ENCODE measurements at places on chromosomes 12 and 14.

GRCh38 chr12:23945249-23945648 lies 4.2 kb downstream of the SOX5 start:
- H3K4me3 ChIP-seq = no peak overlapping the region
- H3K4me1 ChIP-seq = no peaks in the 10 kb centered on the region
- no peak overlapping the region for H3K27ac ChIP-seq
- no peaks in the 10 kb centered on the region for H3K36me3 ChIP-seq
- no peaks in the 10 kb centered on the region for H3K27me3 ChIP-seq

DNA sequence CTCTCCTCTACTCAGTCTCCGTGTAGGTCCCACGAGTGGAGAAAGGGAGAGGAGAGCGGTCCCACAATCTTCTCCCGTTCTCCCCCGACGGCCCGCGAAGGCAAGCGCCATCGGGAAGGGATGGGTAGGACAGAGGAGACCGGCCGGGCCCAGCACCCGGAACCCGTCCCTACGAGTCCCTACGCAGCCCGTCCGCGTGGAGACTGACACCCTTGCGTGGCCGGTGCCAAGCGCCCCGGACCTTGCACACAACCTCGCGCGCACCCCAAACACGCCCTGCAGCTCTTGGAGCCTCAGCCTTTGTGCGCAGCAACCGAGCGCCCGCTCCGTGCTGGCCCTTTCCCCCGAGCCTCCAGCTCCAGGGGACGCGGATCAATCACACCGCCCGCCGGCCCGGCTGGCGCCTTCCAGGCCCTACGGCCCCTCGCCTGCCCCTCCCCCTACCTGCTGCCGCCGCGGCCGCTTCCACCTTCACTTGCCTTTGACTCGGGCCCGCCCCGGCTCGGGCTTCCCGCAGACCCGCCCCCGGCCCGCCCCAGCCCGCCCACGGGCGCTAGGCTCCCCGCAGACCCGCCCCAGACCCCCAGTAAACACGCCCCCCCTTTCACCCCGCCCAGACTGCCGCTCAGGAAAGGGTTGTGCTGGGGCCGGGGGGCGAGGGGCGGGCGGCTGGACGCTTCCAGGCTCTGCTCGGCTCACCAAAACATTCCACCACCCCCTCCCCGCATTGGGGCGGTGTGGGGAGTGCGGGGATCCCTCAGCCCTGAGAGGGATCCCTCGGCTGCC lies at the start of gene NDRG2:
Gene NDRG2 (minus strand): TSS at position 477 of the 786 bp plus-strand sequence. CDS start 1,746 bp downstream, outside the sequence.
- H3K36me3 ChIP-seq = no peaks in the 10 kb centered on the region
- H3K27ac ChIP-seq = no peak within 1 kb of the TSS

DNA sequence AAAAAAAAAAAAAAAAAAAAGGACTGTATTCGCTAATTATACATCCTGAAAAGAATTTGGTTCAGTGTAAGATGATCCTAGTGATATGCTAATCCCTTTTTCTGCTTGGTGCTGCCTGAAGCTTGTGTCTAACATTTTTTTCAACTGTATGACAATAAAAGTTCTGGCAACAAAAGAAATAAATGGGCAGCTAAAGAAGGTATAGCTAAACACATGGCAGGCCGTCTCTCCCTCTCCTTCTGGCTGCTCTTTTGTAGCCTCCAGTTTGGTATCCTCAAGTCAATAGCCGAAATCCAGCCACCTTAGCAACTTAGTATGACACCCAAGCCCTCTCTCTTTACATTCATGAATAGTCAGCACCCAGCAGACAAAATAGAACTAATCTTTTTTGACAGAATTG lies 198.3 kb upstream of the OTX2 start:
- H3K4me3 ChIP-seq = no peak overlapping the region
- H3K27me3 ChIP-seq = peaks cover 8% of the 10 kb centered on the region
- H3K36me3 ChIP-seq = no peaks in the 10 kb centered on the region
- H3K4me1 ChIP-seq = no peaks in the 10 kb centered on the region

DNA sequence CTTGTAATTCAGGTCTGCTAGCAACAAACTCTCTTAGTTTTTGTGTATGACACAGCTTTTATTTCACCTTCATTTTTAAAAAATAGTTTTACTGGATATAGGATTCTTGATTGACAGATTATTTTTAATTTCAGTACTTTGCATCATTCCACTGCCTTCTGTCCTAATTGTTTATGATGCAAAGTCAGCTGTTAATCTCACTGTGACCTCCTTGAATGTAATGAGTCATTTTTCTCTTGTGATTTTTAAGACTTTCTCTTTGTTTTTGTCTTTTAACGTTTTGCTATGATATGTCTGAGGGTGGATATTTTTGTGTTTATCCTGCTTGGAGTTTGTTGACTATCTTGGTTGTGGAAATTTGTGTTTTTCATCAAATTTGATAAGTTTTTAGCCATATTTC lies 126.3 kb upstream of the FBXO33 start:
- no peaks in the 10 kb centered on the region for H3K4me1 ChIP-seq
- no peaks in the 10 kb centered on the region for H3K36me3 ChIP-seq
- H3K4me3 ChIP-seq = no peak overlapping the region
- H3K27me3 ChIP-seq = no peaks in the 10 kb centered on the region

- no peaks in the 10 kb centered on the region for H3K4me1 ChIP-seq
- H3K36me3 ChIP-seq = no peaks in the 10 kb centered on the region
- no peak overlapping the region for H3K27ac ChIP-seq
These were observed 309.2 kb downstream of the SLC16A7 start for GRCh38 chr12:59904874-59905521.

GRCh38 chr14:93055651-93056115 lies 60.0 kb downstream of the ITPK1 start:
- DNase-seq = no peak
- H3K27ac ChIP-seq = no peak overlapping the region
- peaks cover 6% of the 10 kb centered on the region for H3K4me1 ChIP-seq
- H3K36me3 ChIP-seq = no peaks in the 10 kb centered on the region

DNA sequence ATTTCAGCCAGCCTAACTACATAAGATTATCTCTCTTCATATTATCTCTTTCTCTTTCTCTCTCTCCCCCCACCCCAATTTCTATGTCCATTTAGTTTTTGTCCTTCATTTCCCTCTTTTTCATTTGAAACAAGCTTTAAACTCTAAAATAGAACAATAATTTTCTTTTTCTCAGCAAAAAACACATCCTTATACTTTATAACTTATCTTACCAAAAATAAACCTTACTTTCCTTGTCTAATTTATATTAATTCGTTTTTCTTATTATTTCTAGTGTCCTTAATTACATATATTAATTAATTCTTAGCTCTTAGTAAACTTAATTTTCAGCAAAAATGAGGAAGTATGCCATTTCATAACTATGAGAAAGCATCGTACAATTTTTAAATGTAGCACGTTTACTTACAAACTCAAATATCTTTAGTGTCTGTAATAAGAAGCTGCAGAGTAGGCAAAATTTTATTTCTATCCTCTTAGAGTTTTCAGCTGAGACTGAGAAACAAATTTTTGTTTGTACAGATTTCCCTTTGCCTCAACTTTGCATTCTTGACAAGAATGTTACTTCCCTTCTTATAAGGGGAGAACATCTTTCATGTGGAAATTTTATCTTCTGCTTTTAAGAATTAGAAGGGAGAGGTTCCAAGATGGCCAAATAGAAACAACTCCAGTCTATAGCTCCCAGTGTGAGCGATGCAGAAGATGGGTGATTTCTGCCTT lies 65.1 kb upstream of the ST8SIA1 start:
- H3K4me1 ChIP-seq = peaks cover 23% of the 10 kb centered on the region
- DNase-seq = no peak
- peaks cover 2% of the 10 kb centered on the region for H3K27me3 ChIP-seq
- no peak overlapping the region for H3K4me3 ChIP-seq
- H3K36me3 ChIP-seq = no peaks in the 10 kb centered on the region

- H3K27ac ChIP-seq = no peak overlapping the region
- H3K4me3 ChIP-seq = no peak overlapping the region
- no peak for DNase-seq
- peaks cover 34% of the 10 kb centered on the region for H3K27me3 ChIP-seq
- no peaks in the 10 kb centered on the region for H3K36me3 ChIP-seq
These were observed 509 bp downstream of the PLEKHG6 start for GRCh38 chr12:6310771-6311610.

DNA sequence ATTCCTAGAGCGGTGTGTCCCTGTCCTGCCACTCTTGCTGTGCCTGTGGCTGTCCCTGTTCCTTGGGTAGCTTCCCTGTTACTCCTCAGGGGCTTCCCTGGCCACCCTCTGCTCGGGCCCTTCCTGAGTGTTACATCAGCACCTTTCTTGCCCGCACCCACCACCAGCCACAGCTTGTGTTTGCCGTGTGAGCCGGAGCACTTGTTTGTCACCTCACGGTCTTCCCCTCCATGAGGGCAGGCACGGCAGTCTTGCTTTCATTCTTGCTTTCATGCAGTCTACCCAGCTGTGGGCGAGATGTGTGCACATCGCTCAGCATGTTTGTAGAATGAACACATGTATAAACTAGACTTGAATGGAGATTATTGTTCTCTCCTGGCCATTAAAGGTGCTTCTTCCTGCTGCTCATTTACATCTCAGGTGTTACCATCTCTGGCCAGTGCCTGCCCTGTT lies 42.0 kb downstream of the TRAF3 start:
- peaks cover 57% of the 10 kb centered on the region for H3K36me3 ChIP-seq
- H3K4me1 ChIP-seq = peaks cover 65% of the 10 kb centered on the region
- DNase-seq = peak; percentile 50
- peak overlapping the region; percentile 59 for H3K4me3 ChIP-seq
- H3K27me3 ChIP-seq = no peaks in the 10 kb centered on the region

GRCh38 chr14:50520947-50521815 lies 11.2 kb downstream of the MAP4K5 start:
- peaks cover 3% of the 10 kb centered on the region for H3K36me3 ChIP-seq
- H3K27ac ChIP-seq = peak overlapping the region; percentile 91
- H3K4me1 ChIP-seq = peaks cover 43% of the 10 kb centered on the region
- H3K27me3 ChIP-seq = no peaks in the 10 kb centered on the region

- peaks cover 20% of the 10 kb centered on the region for H3K27me3 ChIP-seq
- H3K4me1 ChIP-seq = no peaks in the 10 kb centered on the region
- no peaks in the 10 kb centered on the region for H3K36me3 ChIP-seq
- H3K27ac ChIP-seq = no peak overlapping the region
These were observed 39.0 kb upstream of the SFSWAP start for GRCh38 chr12:131671871-131672270.

GRCh38 chr14:37843954-37844607 lies 248.7 kb downstream of the TTC6 start:
- H3K4me1 ChIP-seq = no peaks in the 10 kb centered on the region
- no peak overlapping the region for H3K27ac ChIP-seq
- no peaks in the 10 kb centered on the region for H3K36me3 ChIP-seq
- no peak for DNase-seq

DNA sequence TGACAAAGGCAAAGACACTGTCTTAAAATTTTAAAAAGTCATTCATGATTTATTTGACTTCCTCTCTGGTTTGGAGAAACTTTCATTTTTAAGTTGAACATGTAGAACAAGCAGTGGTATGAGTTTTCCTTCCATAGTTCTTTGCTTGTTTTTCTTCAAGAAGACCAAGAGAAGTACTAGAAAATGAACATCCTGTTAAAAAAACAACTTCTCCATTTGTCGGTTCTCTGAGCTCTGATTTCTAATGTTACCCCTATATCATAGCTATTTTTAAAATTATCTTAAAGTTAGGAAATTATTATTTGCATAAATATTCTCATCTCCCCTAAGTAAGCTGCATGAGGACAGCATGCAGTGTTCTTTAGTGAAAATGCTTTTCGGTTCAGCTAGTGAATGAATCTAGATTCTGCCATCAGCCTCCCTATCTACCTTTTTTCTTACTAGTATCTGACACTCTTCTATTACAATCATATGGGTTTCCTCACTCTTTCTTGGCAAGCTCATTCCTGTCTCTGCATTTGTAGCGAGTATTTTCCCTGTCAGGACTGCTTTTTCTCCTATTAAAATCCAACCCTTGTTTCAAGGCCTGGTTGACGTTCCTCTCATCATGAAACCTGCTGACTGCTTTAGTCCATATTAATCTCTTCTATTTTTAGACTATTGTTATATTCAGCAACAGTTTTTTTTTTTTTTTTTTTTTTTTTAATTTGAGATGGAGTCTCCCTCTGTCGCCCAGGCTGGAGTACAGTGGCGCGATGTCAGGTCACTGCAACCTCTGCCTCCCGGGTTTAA lies 15.8 kb downstream of the DIP2B start:
- peaks cover 32% of the 10 kb centered on the region for H3K4me1 ChIP-seq
- peak overlapping the region; percentile 81 for H3K27ac ChIP-seq
- H3K27me3 ChIP-seq = no peaks in the 10 kb centered on the region
- H3K36me3 ChIP-seq = peaks cover 27% of the 10 kb centered on the region
- peak overlapping the region; percentile 28 for H3K4me3 ChIP-seq

DNA sequence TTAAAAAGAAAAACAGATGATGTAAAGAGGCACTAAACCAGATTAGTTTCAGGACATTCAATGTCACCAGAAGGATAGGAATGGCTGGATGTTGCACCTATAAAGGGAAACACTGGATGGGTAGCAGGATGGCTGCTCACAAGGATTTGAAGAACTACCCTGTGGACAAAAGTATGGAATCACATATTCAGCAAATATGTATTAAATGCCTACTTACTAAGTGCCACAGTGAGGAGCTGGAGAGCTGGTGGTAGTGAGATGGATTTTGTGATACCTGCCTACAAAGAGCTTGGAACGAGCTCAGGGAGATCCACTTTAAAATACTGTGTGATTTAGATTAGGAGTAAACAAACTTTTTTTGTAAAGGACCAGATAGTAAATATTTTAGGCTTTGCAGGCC lies 316.2 kb downstream of the PAWR start:
- H3K27me3 ChIP-seq = no peaks in the 10 kb centered on the region
- H3K27ac ChIP-seq = no peak overlapping the region
- DNase-seq = no peak
- H3K36me3 ChIP-seq = no peaks in the 10 kb centered on the region
- H3K4me3 ChIP-seq = no peak overlapping the region
- no peaks in the 10 kb centered on the region for H3K4me1 ChIP-seq

DNA sequence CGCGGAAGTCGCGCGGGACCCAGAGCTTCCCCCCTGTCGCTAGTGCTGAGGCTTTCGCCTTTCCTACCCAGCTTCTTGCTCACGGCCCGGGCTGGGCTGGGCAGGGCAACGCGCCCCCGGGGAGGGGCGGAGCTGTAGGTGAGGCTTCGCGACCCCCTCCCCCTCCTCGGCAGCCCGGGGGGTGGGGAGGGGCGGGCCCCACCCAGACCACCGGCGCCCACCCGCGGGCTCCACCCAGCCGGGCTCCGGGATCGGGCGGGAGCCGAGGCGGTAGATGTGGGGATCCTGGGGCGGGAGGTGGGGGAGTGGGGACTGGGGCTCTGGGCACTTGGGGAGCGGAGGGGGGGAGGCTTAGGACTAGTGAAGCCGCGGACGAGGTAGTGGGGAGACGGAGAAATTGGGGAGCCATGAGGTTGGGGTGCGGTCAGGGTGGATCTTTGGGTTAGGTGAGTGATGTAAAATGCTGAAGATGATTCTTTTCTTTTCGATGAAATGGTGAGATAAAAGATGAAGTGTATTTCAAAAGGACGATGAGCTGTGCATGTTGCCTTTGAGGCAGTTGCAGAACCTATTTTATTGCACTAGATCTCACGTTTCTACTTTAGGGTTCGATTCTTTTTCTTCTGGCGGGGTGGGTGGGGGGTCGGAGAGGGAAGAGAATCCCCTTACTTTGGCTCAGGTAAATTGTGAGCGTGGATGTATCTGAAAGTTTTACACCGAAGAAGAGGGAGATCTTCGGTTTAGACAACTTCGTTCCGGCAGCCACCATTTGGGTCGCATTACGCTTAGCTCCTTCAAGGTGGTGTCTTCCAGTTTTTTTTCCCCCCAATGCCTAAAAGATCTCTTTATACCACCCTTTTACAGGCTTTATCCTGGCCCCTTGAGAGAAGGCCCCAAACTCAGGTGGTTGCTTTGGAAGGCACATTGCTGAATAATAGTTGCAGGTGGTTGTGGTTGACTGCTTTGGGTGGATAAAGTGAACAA lies 619 bp downstream of the ERC1 start:
- peak overlapping the region; percentile 95 for H3K4me3 ChIP-seq
- H3K4me1 ChIP-seq = peaks cover 35% of the 10 kb centered on the region
- DNase-seq = no peak
- peak overlapping the region; percentile 93 for H3K27ac ChIP-seq
- no peaks in the 10 kb centered on the region for H3K36me3 ChIP-seq
- H3K27me3 ChIP-seq = no peaks in the 10 kb centered on the region
